ENCODE measurements at places on chromosomes 4 and X.

GRCh38 chrX:133923113-133923512 lies 62.3 kb downstream of the GPC3 start:
- DNase-seq = no peak

DNA sequence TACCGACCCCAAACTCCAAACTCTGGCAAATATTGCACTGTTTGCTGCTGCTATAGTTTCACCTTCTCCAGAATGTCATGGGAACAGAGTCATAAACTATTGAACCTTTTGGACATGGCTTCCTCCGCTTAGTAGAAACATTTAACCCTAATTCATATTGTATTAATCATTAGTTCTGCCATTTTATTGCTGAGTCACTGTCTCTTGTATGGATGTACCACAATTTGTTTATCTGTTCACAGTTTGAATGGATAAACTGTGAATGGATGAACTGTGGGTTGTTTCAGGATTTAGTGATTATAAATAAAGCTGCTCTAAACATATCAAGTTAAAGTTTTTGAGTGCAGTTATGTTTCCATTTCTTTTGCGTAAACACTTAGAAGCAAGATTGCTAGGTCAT lies 10.1 kb downstream of the ANXA10 start:
- DNase-seq = no peak

GRCh38 chrX:12802741-12803140 lies 11.5 kb downstream of the PRPS2 start:
- no peak for DNase-seq

DNA sequence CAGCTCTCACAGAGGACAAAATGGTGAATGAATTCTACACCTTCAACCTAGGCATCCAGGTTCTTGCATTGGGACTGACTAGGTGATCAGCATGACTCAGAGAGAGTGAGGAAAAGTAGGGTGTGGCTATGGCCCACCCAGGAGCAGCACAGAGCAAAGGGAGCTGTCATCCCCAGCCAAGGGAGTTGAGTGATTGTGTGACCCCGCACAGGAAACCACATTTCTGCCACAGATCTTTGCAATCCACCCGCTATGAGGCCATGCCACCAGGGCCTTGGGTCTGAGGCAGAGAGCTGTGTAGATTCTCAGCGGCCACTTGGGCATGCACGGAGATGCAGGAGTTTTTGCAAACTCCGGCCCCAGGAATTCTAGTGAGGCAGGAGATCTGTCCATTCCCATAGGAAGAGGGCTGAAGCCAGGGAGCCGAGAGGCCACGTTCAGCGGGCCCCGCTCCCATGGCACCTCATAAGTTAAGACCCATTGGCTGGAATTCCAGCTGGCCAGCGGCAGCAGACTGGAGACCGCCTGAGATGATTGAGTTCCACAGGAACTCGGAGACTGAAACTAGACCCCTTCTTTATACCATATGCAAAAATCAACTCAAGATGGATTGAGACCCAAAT lies 75.9 kb downstream of the NAA11 start:
- no peak for DNase-seq

All from COR-L47 (cell line).